SW 1271 (cell line): ENCODE measurements at places on chromosomes 11 and 22.

- DNase-seq, result no peak
Observed at GRCh38 chr11:105857728-105858127, 164.3 kb downstream of the MSANTD4 start.

GRCh38 chr22:48797731-48798130 lies 1029.9 kb downstream of the BRD1 start:
- DNase-seq, result no peak

GRCh38 chr11:116062490-116063171 lies 558.4 kb upstream of the CADM1 start:
- no peak for DNase-seq

GRCh38 chr11:46296059-46296527 lies 18.6 kb downstream of the CREB3L1 start:
- DNase-seq, result no peak

GRCh38 chr22:29719899-29720645 lies at the start of gene CABP7:
CABP7 (plus strand) TSS chr22:29720003; CDS start chr22:29720425, 422 bp downstream.
- DNase-seq, result no peak

DNA sequence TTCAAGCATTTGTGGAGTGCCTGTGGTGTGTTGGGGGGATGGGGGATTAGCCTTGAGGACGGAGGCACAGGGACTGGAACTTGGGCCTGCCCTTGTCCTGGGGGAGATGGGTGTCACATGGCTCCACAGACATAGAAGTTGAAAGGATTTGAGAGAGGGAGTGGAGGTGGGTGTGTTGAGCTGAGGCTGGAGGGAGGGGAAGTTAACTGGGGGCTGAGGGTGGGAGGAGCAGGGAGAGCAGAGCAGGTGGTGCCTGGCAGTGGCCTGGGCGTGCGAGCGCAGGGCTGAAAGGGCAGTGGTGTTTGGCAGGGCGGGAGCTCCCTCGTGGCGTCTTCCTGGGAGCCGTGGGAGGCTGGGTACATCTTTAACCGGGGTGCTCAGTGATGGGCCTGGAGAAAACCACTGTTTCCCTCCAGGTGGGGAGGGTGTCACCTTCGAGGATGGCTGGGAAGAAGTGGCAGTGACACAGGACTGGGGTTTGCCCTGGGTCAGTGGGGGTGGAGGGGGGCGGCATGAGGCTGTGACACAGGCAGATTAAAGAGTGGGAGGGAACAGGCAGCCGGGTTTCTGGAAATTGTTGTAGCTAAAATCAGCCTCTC lies 45.5 kb downstream of the AP2A2 start:
- no peak for DNase-seq

GRCh38 chr11:110077831-110078325 lies 15.3 kb upstream of the ZC3H12C start:
- peak; percentile 27 for DNase-seq

DNA sequence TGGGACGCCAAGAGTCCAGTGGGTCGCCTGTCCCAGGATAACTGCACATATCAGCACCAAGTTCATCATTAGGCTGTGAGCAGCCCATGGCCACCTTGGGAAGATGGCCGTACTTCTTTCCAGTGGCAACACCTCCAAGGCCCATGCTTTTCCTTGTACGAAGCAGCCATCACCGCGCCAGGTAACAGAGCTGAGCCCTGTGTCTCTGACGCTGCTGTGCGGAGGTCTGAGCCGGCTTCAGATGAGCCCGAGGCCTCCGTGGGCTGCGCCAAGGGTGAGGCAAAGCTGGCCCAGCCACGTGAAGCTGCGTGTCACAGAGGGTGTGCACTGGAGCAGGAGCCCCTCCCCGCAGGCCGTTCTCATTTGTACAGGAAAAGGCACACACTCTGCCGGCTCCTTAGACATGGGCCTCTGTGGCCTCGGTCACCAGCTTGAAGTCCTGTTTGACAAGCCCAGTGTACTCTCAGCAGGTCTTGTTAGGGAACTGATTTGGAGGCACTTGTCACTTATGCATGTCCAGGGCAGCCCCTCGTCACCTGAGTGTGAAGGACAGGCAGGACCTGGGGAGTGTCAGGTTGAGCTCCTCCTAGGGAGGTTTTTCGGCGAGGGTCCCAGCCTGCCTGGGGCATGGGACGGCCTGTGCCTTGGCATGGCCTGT lies 401.5 kb downstream of the TBC1D22A start:
- no peak for DNase-seq

GRCh38 chr11:96337541-96338431 lies 5.2 kb downstream of the MAML2 start:
- no peak for DNase-seq

- DNase-seq, result no peak
Observed at GRCh38 chr22:50281384-50281760, 11.2 kb upstream of the MAPK11 start.

- no peak for DNase-seq
Observed at GRCh38 chr22:37213218-37213855, 1.1 kb upstream of the SSTR3 start.

DNA sequence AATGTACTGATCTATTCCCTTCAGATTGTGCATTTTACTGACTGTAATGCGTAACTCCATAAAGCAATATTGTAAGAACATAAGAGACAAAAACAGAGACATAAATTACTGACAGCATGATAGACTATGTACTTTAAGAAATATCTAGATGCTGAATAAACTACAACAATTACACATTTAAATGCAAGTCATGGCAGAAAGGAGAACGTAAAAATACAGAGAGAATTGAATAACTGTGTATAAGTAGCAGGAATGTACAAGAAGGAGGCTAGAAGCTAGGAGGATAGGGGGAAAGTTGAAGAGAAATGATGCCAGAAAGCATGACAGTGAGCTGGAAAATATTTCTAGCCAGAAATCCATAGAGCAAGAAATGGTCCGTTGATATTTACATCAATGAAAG lies 74.0 kb upstream of the FAM181B start:
- DNase-seq, result no peak

DNA sequence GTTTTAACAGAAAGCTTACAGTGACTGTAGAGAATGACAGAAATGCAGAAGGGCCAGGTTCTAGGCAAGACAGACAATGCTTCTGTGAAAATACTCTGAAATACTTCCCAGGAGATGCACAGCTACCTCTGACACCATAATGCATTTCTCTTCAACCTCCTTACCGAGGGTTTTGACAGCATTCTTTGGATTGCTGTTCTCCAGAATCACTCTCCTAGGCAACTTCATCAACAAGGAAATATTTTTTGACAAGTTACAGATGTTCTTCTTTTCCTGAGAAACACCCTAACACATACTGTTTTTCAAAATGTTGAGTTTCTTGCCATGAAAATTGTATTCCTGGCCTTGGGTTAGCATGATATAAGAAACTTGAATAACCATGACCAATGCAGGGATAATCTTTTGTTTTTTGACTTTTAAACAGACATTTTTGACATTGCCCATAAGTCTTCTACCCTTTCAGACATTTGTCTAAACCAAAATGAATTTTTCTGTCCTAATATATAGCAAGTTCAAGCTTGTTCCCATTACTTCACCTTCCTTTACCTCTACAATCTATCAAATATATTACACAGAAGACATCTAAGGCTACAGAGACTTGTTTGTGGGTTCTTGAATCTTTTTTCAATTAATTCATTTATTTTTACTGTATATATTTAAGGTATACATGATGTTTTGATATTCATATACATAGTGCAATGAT lies 108.1 kb downstream of the CCDC34 start:
- DNase-seq, result no peak

- no peak for DNase-seq
Observed at GRCh38 chr11:40405614-40406013, 1053.8 kb downstream of the LRRC4C start.

- DNase-seq, result no peak
Observed at GRCh38 chr11:71103266-71103665, 149.1 kb downstream of the SHANK2 start.

GRCh38 chr11:75873417-75874221 lies 58.6 kb downstream of the UVRAG start:
- DNase-seq, result no peak

DNA sequence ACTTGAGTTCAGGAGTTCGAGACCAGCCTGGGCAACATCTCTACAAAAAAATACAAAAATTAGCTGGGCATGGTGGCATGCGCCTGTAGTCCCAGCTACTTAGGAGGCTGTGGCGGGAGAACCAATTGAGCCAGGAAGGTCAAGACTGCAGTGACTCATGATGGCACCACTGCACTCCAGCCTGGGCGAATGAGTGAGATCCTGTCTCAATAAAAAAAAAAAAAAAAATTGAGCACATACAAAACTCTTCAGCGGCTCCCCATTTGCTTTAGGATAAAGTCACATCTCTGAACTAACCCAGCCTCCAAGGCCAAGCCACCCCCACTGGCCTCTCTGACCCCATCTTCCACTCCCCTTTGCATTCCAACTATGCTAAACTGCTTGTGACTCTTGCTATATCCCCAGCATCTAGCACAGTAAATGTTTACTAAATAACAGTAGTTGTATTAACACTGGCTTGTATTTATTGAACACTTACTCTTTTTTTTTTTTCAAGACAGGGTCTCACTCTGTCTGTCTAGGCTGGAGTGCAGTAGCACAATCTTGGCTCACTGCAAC lies 28.9 kb downstream of the CREB3L1 start:
- DNase-seq, result no peak

GRCh38 chr11:79042824-79043223 lies 398.0 kb downstream of the TENM4 start:
- no peak for DNase-seq

GRCh38 chr11:111302298-111302697 lies 4.0 kb downstream of the POU2AF3 start:
- DNase-seq, result no peak

DNA sequence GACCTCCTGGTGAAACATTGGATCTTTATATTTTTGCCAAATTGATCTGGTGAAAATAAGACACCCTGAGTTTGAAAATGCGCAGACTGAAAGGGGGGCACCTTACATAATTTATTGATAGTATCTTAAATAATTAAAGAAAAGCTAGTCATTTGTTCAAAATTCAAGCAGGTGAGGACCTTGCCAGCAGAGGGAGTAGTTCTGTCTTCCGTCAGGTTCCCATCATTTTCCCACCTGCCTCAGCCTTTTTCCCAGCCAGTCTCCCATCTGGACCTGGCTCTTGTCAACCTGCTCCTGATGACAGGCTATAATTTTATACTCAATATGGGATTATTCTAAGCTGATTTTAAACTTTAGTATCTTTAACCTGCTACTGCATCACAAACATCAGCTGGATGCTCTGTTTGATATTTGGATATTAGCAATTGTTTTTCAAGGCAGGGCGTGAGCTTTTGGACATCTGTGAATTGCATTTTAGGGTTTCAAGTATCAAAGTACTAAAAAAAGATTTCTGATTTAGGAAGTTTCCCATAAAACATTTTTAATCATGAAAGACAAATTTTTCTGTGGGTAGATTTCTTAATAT lies 132.0 kb downstream of the ELP4 start:
- DNase-seq, result peak; percentile 20

DNA sequence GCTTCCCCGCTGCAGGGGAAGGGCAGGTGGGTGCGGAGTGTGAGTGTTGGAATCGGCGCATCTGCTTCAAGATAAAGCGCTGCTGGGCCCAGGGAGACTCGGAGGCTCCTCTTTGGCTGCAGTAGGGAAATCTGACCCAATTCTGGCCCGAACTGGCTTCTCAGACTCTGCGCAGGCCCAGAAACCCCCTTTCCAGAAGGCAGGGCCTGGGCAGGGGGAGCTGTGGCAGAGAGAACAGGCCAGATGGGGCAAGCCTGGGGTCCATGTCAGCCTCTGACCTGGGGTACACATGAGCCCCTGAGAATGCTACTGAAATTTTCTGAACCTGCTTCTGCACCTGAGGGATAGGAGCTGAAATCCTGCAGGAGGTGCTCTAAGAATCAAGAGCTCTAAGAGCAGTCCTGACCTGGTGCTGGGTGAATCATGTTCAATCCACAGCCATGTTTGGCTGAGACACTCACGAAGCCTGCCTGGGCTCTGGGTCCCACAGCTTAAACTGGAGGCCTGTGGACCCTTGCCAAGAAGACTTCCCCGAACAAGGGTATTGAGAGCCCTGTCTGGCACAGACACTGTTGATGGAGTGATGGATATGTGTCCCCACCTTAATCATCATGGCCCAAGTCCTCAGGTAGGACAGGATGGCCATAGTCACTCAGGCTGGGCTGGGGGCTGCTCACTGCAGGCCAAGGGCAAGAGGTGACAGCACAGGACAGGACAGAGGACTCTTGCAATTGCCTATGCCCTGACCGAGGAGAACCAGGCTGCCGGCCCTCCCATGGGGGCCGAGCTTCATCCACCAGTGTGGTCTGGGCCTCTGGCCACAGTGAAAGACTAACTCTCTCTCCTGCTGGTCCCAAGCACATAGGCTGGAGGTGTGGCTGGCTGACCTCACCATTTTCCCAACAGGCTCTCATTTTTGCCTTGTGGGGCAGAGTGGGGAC lies 6.9 kb downstream of the RAB3IL1 start:
- no peak for DNase-seq

DNA sequence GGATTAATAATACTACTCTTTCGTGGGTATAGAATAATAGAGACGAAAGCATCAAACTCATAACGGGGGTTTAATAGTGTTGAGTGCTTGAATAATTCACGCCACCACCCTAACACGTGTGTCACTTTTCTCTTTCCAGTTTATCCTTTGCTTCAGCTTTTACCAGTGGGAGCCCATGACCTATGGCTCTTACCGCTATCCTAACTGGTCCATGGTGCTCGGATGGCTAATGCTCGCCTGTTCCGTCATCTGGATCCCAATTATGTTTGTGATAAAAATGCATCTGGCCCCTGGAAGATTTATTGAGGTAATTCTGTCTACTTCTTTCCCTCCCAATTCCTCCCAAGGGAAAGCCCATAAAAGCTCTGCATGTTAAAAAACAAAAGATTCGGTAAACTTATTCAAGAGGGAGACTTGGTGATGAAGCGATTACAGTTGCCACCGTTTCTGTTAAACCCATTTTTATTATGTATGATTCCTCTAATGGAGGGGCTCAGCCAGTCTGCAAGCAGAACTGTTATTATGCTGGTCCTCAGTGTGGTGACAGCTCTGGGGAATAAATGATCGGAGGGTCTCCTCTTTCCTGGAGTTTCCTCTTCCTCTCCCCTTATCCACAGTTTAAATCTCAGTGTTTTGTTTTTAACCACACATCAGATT lies 17.1 kb upstream of the NELL1 start:
- no peak for DNase-seq

GRCh38 chr22:35510481-35510934 lies 30.1 kb upstream of the RASD2 start:
- DNase-seq, result no peak

DNA sequence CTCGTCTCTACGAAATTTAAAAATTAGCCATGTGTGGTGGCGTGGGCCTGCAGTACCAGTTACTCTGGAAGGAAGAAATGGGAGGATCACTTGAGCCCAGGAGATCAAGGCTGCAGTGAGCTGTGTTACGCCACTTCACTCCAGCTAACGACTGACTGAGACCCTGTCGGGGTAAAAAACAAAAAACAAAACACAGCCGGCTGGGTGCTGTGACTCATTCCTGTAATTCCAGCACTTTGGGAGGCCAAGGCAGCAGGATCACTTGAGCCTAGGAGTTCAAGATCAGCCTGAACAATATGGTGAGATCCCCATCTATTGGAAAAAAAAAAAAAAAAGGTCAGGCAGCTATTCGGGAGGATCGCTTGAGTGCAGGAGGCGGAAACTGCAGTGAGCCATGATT lies 2.4 kb downstream of the PAFAH1B2 start:
- no peak for DNase-seq
